ENCODE measurements at places on chromosomes 4 and X.

- DNase-seq: no peak
These were observed 25.6 kb upstream of the CORIN start for GRCh38 chr4:47863486-47863885.

- no peak for DNase-seq
These were observed 42.6 kb downstream of the SPANXA2 start for GRCh38 chrX:141632124-141632523.

DNA sequence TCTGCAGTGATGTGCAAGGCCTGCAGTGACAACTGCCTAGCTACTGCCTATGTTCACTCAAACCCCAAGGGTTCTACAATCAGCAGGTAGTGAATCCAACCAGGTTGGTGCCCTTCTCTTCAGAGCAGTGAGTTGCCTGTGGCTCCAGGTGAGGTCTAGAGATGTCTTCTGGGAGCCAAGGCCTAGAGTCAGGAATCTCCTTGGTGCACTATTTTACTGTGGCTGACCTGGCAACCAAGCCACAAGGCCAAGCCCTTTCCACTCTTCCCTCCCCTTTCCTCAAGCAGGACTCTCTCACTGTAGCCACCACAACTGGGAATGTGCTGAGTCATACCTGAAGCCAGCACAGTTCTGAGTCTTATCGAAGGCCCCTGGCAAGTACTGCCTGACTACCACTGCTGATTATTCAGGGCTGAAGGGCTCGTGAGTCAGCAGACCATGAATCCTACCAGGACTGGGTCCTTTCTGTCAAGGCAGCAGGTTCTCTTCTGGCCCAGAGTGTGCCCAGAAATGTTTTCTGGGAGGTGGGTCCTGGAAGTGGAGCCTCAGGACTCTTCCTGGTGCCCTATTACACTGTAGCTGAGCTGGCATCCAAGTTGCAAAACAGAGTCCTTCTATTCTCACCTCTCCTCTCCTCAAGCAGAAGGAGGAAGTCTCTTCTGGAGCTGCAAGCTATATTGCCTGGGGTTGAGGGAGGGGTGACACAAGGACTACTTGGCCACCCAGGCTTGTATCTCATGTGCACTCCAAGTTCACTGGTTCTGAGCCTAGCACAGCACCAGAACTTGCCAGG lies 111.6 kb downstream of the BTC start:
- DNase-seq: peak; percentile 87

DNA sequence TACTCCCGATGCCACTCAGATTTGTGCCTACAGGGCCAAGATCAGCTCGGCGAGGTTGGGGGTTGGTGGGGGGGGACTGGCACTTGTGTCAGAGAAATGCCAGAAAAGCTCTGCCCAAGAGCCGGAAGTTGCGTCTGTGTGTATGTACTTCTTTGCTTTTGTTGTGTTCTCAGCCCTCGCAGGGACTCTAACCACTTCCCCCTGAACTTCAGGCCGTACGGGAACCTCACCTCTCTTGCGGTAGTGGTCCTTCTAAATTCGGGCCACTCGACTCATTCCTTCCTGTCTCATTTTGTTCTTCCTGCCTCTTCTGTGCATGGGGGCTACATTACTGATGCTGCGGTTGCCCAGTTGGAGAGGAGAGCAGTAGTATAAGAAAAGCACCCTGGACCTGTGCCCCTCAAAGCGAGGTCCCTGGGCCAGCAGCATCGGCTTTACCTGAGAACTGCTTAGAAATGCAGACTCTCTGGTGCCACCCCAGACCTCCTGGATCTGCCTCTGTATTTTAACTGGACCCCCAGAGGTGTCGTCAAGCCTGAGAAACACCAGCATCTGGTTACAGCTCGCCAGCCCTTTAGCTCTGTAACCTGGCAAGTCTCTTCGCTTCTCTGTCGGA lies 146.3 kb upstream of the RPS6KA3 start:
- DNase-seq: no peak

DNA sequence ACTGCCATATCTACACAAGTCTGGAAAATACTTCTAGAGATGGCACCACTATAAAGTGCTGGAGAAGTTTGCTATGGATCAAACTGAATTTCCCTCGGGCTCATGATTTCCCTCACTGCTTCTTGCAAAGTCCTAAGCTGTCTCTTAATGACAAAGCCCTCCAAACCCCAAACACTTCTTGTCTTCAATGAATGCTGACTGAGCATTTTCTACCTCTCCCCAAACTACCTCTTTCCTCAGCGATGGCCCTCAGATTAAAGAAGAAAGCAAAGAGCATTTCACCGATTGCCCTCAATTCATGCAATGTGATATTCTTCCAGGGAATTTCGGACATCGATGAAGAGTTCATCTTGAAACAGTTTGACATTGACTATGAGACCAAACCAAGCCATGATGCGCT lies 19.7 kb downstream of the FAM47E start:
- DNase-seq: no peak

GRCh38 chr4:25756503-25756902 lies 100.9 kb downstream of the SLC34A2 start:
- DNase-seq: no peak

DNA sequence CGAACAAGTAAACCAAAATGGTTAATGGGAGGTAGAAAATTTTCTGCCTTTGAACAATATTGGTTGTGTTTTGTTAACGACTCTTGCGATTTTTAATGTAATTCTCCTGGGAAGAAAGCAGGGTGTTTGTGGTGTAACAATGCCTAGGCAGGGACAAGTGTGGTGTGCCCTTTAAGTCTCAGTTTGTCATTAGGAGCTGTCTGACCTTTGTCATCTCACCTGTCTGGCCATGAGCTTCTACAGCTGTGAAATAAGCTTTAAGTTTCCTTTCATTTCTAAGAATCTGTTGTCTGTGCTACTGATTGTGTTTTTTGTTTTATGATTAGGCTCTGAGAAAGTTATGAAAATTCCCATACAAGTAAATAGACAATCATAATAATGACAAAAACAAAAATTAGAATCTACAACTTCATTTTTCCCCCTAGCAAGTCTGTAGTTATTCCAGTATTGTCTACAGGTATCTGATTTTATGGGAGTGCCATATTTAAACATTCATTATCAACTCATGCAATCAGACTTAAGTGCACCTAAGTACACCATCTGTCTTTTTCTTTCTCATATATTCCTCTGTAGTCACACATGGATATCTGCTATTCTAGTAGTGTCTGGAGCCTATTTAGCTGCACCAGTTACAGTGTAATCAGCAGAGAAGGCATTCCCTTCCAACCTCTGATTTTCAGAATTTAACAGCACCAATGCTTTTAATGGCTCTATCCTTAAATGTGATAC lies 203.5 kb downstream of the PPARGC1A start:
- DNase-seq: no peak

DNA sequence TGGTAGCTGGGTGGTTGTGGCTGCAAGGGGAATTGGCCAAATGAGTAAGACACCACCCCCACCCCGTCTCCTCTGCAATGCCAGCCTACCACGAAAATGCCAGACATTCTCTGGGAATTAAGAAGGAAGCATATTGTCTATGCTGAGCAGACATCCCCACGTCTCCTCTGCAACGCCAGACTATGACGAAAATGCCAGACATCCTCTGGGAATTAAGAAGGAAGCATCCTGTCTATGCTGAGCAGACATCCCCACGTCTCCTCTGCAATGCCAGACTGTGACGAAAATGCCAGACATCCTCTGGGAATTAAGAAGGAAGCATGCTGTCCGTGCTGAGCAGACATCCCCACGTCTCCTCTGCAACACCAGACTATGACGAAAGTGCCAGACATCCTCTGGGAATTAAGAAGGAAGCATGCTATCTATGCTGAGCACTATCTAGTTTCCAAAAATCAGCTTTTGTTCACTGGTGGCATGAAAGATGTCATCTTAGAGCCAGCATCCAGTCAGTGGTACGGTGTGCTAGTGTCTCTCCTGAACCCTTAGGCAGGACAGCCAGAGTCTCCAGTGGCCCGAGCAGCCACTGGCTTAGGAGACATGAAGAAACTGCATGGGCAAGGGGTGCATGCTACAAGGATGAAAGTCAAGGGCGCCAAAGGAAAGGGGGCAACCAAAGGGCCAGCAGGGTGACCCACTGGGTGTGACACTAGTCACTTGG lies 339.8 kb upstream of the FRG1 start:
- no peak for DNase-seq

DNA sequence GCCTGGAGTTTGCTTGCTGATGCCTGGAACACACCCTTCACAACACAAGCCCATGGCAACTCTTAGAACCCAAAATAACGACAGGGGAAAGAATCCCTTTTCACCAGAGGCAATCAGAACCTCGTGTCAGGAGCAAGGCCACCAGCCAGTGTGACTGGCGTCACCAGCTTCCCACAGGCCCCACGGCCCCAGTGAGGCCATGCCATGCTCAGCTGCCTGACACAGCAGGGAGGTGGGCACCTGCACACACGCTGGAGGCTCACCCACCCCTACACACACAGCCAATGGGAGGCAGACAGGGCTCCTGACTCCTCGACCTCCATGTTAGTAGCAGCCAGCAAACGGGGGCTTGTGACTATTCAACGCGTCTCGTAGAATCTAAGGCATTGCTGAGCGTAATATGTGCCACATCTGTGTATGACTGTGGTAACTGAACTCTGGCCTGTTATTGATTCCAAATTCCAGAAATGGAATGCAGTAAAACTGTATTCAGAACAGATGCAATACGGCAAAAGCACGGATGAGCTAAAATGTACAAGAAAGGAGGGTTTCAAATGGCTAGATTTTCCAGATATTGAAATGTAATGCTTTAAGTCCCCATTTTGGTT lies 28.5 kb downstream of the RNF212 start:
- DNase-seq: no peak

DNA sequence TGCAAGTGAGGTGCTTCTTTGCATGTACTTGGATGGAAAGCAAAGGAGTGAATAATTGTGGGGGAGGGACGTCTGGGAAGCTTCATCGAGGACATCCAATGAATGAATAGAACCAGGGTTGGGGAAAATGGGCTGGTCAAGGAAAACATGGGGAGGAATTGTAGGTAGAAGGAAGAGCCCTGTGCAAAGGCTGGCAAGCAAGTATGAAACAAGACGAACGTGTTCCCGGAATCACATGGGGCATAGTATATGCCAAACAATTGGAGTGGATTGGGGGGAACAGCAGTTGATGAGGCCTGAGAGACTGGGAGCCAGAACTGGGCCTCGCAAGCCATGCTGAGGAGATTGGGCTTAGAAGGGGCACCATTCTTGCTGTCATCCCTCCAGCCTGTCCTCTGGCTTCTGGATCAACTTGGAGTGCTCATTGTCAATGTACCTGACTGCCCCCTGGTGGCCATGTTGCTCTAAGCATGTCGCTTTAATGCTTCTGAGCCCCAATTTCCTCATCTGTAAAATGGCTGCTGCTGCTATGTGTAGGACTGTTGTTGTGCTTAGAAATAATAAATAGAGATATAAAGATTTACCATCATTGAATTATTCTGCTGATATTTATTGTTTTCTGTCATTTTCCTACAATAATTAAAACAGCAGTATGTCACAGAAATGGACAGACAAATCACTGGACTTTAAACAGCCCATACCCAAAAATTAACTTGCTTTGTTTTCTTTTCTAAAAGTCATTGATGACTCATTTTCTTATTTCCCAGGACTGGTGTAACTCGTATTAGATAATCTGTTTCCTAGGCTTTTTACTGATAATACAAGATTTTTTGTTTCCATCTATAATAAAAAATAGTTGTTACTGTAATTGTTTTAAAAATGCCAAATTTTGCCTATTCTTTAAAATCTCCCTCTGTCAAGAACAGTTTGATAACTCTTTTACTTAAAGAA lies 66.4 kb downstream of the JADE3 start:
- DNase-seq: peak; percentile 92

GRCh38 chrX:131704136-131704695 lies 160.3 kb downstream of the OR13H1 start:
- peak; percentile 95 for DNase-seq

DNA sequence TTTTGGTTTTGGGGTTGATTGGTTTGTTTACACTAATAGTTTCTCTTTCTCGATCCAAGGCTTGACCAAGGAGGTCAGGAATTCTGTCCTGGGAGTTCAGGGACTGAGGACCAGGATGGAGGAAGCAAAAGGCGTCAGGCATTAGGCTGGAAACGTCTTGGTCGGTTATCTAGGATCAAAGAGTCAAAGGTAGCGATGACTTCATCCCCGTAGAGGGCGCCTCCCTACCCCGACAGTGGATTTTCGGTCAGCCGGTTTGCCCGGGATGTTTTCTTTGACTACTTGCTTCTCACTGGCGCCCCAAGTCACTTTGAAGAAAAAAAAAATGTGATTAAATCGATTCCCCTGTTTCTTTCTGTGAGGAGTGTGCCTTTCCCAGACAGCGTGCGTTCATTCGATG lies 980 bp upstream of the FHDC1 start:
- peak; percentile 81 for DNase-seq

DNA sequence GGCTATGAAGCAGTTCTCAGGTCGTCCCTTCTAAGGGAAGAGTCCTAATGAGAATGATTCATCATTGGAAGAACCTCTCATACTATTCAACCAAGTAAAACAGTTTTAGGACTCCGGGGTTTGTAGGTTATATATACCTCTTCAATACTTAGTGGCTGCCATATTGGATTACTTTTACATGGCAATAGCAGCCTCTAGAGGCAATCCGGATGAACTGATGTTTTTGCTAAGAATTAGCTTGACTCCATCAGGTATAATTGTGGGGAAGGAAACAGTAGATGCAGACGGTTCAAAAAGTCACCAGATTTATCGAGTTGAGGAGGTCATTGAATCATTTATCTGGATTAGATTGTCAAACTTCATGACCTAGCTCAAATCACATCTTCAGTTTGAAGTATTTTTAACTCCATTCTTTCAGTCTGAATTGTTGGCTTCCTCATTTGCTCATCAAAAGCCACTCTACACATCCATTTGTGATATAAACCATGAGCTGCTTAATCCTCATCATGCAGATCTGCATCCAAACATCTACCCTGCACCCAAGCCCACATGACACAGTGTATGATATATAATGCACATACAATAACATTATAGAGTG lies 28.4 kb downstream of the GUCY1B1 start:
- DNase-seq: peak; percentile 80

GRCh38 chrX:5180135-5180741 lies 1048.4 kb downstream of the NLGN4X start:
- no peak for DNase-seq

DNA sequence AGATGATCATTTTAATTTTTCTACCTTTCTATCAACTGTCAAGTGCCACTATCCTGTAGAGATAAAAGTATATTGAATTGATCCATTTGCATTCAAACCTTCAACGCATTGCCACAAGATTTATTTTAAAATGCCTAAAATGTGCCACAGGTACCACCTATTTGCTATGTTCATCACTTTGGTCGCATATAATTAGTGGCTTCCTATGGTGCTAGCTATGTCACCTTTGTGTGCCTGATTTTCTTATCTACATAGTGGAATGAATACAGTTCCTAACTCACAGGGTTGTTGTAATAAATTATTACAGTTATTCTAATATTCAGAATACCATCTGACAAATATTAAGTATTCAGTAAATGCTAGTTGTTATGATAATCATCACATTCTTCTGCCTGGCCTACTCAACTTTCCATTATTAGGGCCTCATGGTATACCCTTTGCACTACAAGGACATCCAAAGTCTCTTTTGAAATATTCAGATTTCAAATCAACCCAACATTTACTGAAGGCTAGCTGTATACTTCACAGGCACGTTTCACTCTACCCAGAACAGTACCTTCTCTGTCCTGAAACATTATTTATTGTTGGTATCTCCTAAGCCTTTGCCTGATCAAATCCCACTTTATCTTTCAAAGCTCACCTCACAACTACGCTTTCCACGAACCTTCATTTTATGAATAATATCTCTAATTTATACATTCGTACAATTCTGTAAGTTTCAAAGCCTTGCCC lies 62.4 kb downstream of the ANXA10 start:
- no peak for DNase-seq

Measured in HT-29 (cell line).